Hindlimb muscle (tissue), 1 donor: ENCODE measurements at places on chromosomes 6 and 20.

DNA sequence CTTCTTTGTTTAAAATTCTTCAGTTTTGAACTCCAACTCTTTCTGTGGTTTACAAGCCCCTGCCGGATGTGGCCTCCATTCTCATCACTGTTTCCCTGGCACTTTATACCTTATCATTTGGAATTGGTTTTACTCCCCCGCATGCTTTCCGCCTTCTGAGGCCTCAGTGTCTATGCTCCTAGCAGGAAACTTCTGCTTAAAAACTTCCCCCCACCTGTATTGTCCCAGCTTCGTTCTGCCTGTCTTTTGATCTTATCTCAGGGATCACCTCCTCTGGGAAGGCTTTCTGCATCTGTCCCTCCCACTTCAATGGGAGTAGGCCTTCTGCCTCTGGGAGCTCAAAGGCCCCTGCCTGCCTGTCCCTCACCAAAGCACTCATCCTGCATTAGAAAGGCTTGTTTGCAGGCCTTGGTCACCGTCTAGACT is 3.4 kb upstream of the ANGPT4 start:
- DNase-seq = no peak

DNA sequence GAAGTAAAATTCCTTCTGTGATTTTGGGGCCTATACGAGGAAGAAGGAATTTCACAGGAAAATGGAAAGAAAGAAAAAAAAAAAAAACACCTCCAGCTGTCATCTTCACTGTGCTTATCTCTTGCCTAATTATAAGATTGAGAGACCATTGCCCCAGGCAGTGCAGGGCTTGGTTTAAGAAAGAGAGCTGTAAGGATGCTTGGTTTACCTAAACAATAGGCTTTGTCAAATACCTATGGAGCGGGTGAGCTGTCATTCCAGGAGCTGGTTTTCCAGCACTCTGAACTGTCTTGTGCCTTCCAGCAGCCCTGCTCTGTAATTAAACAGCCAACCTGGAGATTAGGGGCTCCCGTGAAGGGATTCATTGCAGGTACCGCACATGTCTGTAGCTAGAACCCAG is 137.8 kb downstream of the EDN3 start:
- DNase-seq = no peak

GRCh38 chr6:43521836-43522235 is 4.9 kb downstream of the POLR1C start:
- no peak for DNase-seq

DNA sequence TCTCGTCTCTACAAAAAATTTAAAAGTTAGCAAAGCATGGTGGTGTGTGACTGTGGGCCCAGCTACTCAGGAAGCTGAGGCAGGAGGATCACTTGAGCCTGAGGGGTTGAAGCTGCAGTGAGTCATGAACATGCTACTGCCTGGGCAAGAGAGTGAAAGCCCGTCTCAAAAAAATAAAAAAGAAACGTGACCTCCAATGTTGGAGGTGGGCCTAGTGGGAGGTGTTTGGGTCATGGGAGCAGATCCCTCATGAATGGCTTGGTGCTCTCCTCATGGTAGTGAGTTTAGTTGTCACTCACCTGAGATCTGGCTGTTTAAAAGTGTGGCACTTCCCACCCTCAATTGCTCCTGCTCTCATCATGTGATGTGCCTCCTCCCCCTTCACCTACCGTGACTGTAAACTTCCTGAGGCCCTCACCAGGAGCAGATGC is 24.3 kb downstream of the RBL1 start:
- DNase-seq = no peak

DNA sequence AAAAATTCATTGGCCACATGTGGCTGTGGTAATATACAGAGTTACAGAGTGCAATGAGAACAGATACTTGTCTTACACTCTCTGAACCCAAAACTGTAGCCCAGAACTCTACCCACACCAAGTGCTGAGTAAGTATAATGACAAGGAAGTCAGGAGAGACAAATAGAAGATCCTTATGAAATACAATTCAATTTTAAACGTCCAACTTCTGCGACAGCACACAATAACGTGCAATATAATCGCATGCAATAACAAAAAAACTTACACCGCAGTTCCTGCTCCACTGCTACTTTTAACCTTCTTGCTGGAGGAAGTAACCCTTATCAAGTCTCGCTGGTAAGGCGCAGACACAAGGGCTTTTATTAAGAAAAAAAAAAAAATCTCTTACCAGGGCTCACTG is 881 bp downstream of the SFT2D1 start:
- DNase-seq = no peak

DNA sequence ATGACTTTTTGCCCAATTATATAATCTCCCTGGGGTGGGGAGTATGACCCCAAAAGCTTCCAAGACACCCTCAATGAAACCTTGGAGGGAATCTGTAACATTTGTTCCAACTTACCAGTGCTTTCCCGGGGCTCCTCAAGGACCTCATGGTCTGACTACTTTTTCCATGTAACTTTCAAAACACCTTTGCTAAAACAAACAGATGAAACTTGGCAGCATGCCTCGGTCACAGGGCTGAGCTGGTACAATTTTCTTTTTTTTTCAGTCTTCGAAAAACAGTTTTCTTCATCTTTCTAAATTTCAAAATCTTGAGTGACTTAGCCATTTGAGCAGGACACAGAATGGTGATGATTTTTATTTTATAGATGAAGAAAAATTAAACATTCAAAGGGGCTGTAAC is 241.2 kb downstream of the BMP7 start:
- DNase-seq = no peak

- DNase-seq = no peak
These were observed 48.2 kb downstream of the RBM38 start for GRCh38 chr20:57439432-57439831.
